ENCODE measurements at places on chromosomes 5 and 9.

- DNase-seq: no peak
Observed at GRCh38 chr9:121589986-121590385, 61.4 kb upstream of the DAB2IP start.

DNA sequence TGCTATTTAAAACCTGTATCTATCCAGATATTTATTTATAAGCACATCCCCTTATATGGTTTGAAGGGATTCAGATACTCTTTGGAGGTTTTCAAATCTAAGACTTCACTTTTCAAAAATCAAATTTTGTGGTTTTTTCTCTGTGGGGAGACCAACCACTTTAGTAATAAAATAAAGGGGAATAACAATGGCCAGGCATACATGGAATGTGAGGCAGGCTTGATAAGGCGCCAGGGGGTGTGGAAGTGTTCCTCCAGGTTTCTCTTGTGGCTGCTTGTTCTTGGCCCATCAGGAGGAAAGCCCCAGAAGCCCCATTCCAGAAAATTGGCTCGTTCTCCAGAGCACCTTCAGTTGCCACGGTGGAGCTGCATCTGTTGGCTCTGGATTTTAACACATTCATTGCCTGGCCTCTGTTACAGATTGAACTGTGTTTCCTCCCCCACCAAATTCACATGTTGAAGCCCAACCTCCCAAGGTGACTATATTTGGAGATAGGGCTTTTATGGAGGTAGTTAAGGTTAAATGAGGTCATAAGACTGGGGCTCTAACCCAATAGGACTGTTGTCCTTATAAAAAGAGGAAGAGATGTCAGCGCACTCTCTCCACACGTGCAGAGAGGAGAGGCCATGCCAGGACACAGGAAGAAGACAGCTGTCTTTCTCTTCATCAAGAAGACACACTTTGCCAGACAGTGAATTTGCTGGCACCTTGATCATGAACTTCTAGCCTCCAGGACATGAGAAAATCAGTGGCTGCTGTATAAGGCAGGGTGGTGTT, 195.9 kb downstream of the TMEM38B start:
- no peak for DNase-seq

- no peak for DNase-seq
Observed at GRCh38 chr5:109705596-109705995, 15.9 kb downstream of the MAN2A1 start.

DNA sequence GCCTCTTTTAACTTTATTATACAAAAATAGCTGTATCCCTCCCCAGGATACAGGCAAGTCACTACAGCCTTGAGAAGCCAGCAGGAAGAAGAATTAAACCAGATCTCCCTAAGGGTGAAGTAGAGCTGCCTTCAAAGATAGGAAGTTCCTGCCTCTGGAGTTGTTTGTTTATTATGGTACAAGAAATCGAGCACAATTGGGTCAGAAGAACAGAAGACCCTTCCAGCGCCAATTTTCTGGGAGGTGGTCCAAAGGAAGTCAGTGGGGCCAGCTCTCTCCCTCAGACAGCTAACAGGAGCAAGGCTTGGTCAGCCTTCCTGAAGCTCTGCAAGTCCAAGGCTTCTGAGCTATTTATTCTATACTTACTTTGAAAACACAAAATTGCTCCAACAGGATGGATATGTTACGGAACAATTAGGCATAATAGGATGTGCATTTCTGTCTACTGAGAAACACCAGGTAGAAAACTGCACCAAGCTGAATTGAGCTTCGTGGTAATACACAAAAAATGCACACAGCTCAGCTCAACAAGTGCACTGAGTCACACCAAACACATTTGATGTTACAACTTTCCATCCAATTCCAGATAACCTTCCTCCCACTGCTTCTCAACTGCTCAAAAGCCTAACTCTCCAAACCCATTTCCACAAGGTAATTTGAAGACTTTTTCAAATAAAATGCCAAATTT, 16.0 kb downstream of the SERINC5 start:
- no peak for DNase-seq

DNA sequence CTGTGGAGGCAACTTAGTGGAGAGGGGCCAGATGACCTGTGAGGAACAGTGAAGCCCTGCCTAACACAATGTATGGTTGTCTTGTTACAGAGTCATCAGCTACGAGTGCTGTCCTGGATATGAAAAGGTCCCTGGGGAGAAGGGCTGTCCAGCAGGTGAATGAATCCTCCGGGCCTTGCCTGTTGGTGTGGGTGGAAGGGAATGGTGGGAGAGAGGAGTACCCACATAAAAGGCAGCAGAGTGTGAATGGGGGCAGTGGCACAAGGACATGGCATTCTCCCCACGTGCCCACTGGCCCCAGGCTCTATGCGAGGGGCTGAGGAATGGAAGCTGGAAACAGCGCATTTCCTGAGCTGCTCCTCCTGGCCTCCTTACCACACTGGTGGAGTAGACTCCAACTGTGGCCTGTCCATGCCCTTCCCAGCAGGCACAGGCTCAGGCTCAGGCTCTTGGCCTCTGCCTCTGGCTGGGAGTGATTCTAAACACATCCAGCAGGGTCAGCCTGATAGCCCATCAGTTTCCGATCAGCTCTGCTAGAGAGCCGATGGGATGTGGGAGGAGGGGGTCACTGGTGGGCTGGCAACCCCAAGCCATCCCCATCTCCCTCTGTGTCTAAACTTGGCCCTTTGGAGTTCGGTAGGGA, 15.3 kb downstream of the TGFBI start:
- DNase-seq: no peak

DNA sequence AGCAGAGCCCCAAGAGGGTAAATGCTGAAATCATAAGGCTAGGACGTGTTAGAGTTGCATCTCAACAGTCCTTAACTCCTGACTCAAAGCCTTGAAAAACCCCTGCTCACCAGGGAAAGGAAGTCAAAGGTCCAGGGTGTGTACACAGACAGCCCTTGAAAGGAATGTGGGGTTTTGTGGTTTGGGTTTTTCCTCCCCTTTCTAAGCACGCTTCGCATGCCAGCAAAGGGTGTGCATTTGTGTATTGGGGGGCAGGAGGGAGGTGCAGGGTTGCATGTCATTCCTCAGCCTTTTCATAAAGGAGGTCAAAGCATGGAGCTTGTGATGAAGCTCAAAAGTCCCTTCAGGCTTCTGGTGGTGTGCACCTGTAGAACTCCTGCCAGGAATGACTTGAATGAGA, 17.3 kb upstream of the XPA start:
- DNase-seq: no peak

DNA sequence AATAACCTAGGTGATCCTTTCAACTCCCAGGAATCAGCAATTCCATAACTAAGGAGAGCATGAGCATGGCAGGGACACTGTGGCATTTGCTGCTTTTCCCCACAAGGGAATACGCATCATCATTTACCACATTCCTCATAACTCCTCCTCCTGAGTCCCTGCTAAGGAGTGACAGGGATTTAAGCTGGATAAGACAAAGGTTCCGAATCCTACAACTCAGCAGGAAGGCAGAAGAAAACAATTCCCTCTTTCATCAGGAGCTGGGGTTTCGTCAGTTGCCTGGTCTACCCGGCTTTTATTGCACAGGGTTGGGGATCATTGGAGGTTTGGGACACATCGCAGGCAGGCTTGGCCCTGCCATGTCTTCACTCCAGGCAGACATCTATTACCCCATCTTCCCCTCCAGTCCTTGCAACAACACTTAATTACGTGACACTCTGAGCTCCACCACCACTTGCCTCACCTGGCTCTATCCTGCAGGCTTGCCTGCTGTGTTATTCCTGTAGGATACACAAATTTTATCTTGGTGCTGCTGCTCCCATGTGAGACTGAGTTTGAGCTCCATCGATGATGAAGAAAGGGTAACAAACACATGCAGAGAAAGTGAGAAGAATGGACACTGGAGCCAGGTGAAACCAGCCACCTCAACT, 563.0 kb upstream of the KLF4 start:
- no peak for DNase-seq

- DNase-seq: no peak
Observed at GRCh38 chr9:4706971-4707622, 27.7 kb downstream of the CDC37L1 start.

DNA sequence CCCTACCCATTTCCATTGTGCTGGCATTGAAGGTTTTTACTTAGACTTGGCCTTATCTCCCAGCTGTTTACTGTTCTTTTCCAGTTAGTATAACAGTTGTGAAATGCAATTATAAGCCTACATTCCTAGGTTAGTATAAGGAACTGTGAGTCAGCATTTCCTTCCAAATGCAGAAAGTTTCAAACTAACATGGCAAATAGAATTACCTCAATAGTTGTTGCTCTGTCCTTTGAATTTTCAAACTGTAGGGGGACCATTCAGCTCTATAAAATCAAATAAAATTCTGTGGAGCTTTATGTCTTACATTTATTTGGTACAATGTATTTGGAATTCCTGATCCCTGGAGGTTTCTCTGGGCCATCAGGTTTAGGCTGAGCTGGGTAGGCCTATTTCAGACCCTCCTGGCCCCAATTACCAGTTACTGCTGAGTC, 47.2 kb downstream of the ARHGEF28 start:
- no peak for DNase-seq

- DNase-seq: no peak
Observed at GRCh38 chr5:127176769-127177168, 103.5 kb upstream of the C5orf63 start.

DNA sequence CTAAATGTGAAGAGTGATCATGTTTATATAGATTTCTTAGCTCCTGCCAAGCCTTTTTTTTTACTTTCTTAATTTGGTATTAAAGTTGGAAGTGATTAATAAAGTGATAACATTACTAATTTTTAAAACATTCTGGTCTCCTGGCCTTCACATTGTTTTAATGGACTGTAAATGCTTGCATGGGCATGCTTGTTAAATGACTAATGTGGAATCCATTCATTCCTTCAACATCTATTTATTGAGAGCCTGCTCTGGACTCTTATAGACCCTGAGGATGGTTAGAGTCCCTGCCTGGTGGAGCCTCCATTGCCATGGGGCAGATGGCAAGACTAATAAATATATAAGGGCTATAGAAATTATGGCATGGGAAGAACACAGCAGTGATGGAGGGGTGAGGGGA, 103.5 kb downstream of the NTRK2 start:
- DNase-seq: no peak

- no peak for DNase-seq
Observed at GRCh38 chr5:169050146-169050571, 250.8 kb downstream of the SLIT3 start.

GRCh38 chr5:14109041-14109747, 33.9 kb upstream of the TRIO start:
- DNase-seq: no peak

DNA sequence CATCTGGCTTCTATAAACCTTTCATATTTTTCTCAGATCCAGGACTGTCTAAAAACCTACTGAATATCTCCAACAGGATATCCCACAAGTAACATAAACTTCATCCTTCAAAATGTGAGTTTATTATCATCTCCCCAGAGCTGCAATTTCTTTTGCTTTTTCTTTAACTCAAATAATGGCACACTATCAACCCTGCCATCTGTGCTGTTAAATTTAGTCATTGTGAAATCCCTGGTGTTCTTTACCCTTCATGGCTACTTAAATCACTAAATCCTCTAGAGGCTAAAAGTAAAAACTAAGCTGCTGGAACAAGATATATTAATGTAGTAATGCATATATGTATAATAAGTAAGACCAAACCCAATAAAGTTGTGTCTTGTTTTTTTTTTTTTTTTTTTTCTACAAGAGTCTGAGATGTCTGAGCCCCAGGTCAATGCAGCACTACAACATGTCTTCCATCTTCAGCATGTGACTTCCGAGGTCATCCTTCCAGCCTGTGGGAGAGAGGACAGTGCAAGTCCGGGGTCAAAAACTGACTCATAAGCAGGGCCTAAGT, 362.9 kb downstream of the ADGRV1 start:
- no peak for DNase-seq

DNA sequence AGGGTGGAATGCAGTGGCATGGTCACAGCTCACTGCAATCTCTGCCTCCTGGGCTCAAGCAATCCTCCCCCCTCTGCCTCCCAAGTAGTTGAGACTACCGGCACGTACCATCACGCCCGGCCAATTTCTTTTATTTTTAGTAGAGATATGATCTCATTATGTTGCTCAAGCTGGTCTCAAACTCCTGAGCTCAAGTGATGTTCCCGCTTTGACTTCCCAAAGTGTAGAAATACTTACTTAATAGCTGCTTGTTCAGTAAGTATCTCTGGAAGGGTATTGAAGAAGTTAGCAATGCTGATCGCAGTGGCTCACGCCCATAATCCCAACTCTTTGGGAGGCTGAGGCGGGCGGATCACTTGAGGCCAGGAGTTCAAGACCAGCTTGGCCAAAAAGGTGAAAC, 35.7 kb upstream of the PLIN2 start:
- no peak for DNase-seq

DNA sequence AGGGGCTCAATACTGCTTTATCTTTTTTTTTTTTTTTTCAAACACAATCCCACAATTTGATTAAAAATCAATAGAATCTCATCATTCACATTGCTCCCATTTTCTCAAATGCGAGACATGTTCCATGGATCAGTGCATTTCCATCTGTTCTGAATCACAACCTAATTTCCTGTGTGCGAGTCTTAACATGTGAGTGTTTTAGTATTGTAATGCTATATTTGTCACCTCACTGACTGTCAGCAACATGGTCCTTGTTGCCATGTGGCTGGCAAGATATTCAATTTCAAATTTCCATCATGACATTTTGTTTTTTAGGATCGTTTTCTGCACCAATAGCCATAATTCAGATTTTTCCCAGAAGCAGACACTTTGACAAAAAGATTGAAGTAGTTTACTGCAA, 233.2 kb upstream of the PRDM9 start:
- DNase-seq: no peak

DNA sequence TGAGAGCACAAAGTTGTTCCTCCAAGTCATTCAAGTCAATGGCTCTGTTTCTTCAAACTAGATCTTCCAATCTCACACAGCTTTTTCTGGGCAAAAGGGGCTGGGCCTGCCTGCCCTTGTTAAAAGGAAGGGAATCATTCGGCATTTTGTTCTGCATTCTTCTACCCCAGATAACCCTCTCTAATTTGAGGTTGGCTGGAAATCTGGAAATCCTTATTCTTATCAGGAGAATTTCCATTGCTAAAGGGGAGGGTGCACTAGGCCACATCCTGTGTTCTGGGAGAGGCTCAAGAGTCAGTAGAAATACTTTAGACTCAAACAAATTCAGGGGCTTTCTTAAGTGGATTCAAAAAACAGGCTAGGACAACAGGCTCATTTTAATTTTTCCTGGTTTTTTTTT, 384.7 kb upstream of the ZNF462 start:
- no peak for DNase-seq

DNA sequence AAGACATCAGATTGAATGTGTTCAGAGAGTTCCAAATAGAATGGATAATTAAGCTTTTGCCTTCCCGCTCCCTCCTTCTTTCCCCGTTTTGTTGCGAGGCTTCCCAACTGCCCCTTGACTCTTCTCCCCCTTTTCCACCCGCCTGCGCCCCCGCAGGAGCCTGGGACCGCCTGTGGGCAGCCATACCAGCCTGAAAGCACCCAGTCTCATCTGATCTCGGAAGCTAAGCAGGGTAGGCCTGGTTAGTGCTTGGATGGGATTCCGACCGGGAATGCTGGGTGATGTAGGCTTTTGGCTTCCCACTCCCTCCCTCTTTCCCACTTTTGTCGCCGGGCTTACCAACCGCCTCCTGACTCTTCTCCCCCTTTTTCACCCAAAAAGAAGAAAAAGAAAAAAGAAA, 6.8 kb upstream of the HSD17B4 start:
- no peak for DNase-seq
